A549 treated with Hydrocortisone at 1 μM for 4 hours (cell line): ENCODE measurements at places on chromosomes 5 and 9. TPM values are rescaled to one million over a fixed set of nuclear protein-coding genes. Genes with fewer than 3 reads are reported as not detected.

The SVEP1 gene
- total RNA-seq, result 1.6 to 2.0 TPM (median 1.7 TPM) in 5 replicates

The C1QTNF2 gene
- total RNA-seq, result 0.06 to 0.12 TPM (median 0.08 TPM) in 5 replicates

The RGMB gene
- total RNA-seq, result 6.0 to 7.6 TPM (median 6.9 TPM) in 5 replicates

The C1QTNF3 gene
- 0.09 to 0.39 TPM (median 0.25 TPM) in 5 replicates for total RNA-seq

The C7 gene
- not detected in 5 replicates for total RNA-seq

The ANKRD34B gene
- total RNA-seq, result 0.03 to 0.17 TPM (median 0.06 TPM) in 3 of 5 replicates, not detected in the others

The FOXD4 gene
- 0.23 to 0.55 TPM (median 0.44 TPM) in 5 replicates for total RNA-seq

The SLC9A3 gene
- 2.2 to 2.5 TPM (median 2.2 TPM) in 5 replicates for total RNA-seq

The SPEF2 gene
- 1.5 to 2.4 TPM (median 2.2 TPM) in 5 replicates for total RNA-seq

The ADGRD2 gene
- not detected in 5 replicates for total RNA-seq

The FOXD4L4 gene
- total RNA-seq, result 0.07 to 0.09 TPM (median 0.08 TPM) in 3 of 5 replicates, not detected in the others

The MVB12B gene
- total RNA-seq, result 5.4 to 7.8 TPM (median 6.9 TPM) in 5 replicates

The ZNF622 gene
- 62.6 to 71.2 TPM (median 69.2 TPM) in 5 replicates for total RNA-seq

The NIPAL4 gene
- total RNA-seq, result 9.7 to 14.3 TPM (median 11.1 TPM) in 5 replicates

The CD180 gene
- 0.01 TPM in 1 of 5 replicates, not detected in the others for total RNA-seq

The FOXI1 gene
- not detected in 5 replicates for total RNA-seq

The CSF1R gene
- 0.10 to 0.23 TPM (median 0.20 TPM) in 5 replicates for total RNA-seq

The LEAP2 gene
- 0.62 to 1.0 TPM (median 0.97 TPM) in 5 replicates for total RNA-seq

The SLC35D2 gene
- 17.7 to 21.2 TPM (median 20.7 TPM) in 5 replicates for total RNA-seq

The C9orf153 gene
- 0.08 to 0.40 TPM (median 0.21 TPM) in 5 replicates for total RNA-seq

The MYMK gene
- not detected in 5 replicates for total RNA-seq

The CEL gene
- 0.40 to 0.69 TPM (median 0.51 TPM) in 5 replicates for total RNA-seq

The ASPN gene
- total RNA-seq, result not detected in 5 replicates

The DNAJC21 gene
- 21.5 to 31.8 TPM (median 24.2 TPM) in 5 replicates for total RNA-seq

The TRAF1 gene
- total RNA-seq, result 1.7 to 2.7 TPM (median 2.4 TPM) in 5 replicates

The ESM1 gene
- total RNA-seq, result not detected in 5 replicates

The PPP2R2B gene
- total RNA-seq, result 0.03 to 0.11 TPM (median 0.06 TPM) in 5 replicates

The ANKRD20A1 gene
- total RNA-seq, result 0.51 to 1.9 TPM (median 1.3 TPM) in 5 replicates

The GABRG2 gene
- total RNA-seq, result not detected in 5 replicates

The RLN2 gene
- 0.18 to 0.29 TPM (median 0.25 TPM) in 4 of 5 replicates, not detected in the other for total RNA-seq

The UBLCP1 gene
- 32.0 to 43.4 TPM (median 33.5 TPM) in 5 replicates for total RNA-seq

The NR3C1 gene
- total RNA-seq, result 22.9 to 35.8 TPM (median 27.9 TPM) in 5 replicates

The LRRC70 gene
- 0.08 to 0.22 TPM (median 0.15 TPM) in 3 of 5 replicates, not detected in the others for total RNA-seq

The EGFLAM gene
- 0.09 to 0.37 TPM (median 0.32 TPM) in 5 replicates for total RNA-seq

The ST8SIA4 gene
- 0.18 to 0.33 TPM (median 0.23 TPM) in 5 replicates for total RNA-seq

The ANKRD31 gene
- 0.03 to 0.07 TPM (median 0.05 TPM) in 5 replicates for total RNA-seq

The SLC6A3 gene
- total RNA-seq, result 0.62 to 0.97 TPM (median 0.75 TPM) in 5 replicates
